Fibroblast of upper back skin (primary cell): ENCODE measurements at places on chromosomes 11 and 22.
A peak's percentile ranks its signal among the peaks of the same experiment; 100 is the strongest.

DNA sequence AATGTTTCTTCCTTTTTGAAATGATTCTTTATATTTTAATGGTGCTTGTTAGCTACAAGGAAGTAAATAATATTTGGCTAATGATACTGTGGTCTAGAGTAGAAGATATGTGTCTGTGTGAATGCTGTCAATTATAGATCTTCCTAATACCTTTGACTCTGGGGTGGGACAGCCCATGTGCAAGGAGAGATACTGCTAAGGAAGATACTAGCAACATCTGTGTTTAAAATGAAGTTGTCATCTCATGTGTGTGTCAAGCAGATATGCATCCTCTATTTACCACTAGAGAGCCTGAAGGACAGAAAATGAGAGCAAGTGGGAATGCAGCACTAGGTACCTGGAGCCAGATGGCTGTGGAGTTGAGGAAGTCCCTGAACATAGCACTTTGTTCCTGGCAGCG is 34.1 kb downstream of the PPME1 start:
- no peak for DNase-seq

DNA sequence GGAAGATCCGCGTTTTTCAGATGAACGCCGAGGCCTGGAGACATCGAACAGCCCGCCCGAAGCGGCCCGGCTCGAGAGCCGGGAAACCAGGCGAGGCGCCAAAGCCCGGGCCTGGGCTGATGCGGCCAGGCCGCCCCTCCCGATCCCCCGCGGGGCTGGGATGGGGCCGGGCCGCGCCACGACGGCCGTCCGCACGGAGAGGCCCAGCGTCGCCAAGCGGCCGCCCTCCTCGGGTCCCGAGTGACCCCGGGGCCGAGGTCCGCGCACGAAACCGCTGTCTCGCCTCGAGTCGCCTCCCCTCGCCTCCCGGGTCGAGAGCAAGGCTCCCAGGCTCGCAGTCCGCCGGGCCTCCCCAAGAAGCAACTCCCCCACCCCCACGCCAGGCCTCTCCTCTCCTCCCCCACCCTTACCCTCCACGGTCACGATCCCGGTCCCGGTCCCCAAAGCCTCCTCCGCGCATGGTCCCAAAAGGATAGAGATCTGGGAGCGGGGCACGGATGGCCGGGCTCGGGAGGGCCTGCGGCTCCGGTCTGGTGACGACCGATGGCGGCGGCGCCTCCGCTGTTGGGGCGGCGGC is 482 bp downstream of the DDX17 start:
- DNase-seq: peak; percentile 54

DNA sequence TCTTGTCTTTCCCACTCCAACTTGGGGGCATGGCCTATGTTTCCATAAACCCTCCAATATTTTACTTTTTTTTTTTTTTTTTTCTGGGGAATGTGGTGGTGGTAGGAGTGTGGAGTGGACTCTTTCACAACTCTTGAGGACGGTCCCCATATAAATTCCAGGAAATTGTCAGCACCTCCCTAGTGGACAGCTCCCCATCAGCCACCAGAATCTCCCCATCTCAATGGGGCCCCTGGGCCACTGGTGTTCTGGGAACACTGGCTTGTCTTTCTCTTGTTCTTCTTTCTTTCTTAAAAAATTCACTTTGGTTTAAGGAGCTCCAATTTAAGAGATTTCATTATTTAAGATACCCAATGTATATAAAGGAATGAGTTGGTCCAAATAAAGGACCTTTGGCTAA is 74.1 kb downstream of the ADM start:
- DNase-seq: no peak

GRCh38 chr11:120875986-120876385 is 147.9 kb upstream of the TBCEL start:
- no peak for DNase-seq

- peak; percentile 18 for DNase-seq
Observed at GRCh38 chr11:68467201-68467834, 6.8 kb downstream of the PPP6R3 start.
